NCI-H1105 treated with DMSO at 0.1 percent for 48 hours (cell line): ENCODE measurements at places on chromosomes 16 and 17.

DNA sequence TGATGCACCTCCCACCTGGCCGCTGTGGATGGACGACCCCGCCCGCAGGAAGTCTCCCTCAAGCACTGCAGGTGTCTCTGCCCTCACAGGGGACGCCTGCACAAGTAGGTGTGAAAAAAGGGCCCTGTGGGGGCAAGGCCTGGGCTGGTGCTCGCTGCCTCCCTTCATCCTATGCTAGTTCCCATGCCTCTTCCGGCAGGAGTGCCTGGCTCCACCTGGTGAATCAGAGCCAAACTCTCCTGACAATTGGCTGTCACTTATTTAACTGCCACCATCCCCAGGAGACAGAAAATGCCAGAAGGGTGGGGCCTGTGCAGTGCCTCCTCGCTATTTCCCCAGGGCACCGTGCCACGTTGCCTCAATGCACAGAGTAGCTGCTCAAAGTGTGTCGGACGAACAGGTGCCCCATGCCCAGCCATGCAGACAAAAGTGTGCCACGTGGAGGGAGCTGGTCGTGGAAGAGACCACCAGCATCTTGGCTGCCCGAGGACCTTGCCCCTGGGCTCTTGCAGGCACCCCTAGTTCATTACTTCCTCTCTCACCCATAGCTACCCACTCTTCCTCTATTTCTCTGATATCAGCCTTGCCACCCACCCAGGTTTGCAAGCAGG lies 170.7 kb downstream of the SEC14L1 start:
- no peak for DNase-seq

DNA sequence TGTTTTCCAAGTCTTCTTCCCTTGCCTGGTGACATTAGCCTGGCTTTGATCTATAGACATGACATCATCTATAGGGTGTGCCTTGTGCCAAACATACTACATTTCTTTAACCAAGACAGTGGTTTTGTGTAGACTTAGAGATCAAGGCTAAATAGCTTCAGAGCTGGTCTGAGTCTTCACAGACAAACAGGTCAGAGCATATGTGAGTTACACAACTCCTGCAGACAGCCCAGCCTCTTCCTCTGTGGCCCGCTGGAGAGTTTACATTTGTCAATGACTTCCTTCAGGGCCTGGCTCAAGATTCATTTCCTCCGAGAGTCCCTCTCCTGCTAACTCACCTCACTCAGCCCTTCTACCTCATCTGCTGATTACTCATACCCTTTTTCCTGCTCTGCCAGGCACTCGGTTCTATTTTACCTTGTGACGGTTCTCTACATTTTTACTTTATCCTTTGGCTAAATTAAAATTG lies 73.1 kb upstream of the TANC2 start:
- no peak for DNase-seq

DNA sequence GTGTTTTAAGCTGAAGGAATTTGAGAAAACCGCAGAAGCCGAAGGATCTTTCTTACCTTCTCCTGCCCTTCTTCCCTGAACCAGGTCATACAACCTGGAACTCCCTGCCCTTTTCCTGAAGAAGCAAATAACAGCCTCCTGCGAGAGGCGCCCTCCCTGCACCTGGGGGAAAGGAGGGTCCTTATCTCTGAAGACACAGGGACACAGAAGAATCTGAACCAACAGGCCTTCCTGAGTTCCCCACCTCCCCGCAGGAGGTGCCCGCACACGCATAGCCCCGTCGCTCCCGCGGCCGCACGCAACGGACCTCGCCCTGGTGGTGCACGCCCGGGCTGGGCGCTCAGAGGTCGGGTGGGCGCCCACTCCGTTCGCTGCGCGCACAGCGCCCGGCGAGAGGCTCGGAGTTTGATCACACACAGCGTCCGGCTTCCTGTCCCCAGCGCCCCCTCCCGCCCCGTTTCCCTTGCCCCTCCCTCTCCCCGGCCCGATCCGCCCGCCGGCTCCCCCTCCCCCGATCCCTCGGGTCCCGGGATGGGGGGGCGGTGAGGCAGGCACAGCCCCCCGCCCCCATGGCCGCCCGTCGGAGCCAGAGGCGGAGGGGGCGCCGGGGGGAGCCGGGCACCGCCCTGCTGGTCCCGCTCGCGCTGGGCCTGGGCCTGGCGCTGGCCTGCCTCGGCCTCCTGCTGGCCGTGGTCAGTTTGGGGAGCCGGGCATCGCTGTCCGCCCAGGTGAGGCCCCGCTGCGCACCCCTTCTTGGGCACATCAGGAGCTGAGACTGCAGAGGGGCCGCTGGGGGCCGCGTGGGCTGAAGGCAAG lies at the start of gene TNFSF12:
TSS of gene TNFSF12 (plus strand) at position 474 of the 816 bp plus-strand sequence. CDS start at position 570, 96 bp downstream.
- no peak for DNase-seq

DNA sequence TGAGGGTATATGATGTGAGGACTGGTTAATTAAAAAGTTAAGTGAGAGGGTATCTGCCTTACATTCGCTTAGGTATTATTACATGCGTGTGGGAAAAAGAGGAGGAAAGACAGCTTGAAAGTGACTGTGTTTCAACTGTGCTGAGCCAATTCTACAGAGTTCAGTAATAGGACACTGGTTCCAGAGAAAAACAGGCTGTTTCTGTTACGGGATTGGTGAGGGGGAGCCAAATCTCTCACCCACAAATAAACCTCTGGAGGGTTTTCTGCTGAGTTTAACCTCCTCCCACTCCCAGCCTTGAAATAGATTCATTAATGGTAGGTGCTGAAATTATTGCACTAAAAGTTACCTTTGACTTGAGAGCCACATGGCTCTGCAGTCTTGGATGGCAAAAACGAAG lies 3.9 kb upstream of the KRT26 start:
- no peak for DNase-seq
